ENCODE measurements at places on chromosomes 12 and 14.

- peak; percentile 72 for DNase-seq
Observed at GRCh38 chr12:122123051-122123760, 44.6 kb downstream of the MLXIP start.

DNA sequence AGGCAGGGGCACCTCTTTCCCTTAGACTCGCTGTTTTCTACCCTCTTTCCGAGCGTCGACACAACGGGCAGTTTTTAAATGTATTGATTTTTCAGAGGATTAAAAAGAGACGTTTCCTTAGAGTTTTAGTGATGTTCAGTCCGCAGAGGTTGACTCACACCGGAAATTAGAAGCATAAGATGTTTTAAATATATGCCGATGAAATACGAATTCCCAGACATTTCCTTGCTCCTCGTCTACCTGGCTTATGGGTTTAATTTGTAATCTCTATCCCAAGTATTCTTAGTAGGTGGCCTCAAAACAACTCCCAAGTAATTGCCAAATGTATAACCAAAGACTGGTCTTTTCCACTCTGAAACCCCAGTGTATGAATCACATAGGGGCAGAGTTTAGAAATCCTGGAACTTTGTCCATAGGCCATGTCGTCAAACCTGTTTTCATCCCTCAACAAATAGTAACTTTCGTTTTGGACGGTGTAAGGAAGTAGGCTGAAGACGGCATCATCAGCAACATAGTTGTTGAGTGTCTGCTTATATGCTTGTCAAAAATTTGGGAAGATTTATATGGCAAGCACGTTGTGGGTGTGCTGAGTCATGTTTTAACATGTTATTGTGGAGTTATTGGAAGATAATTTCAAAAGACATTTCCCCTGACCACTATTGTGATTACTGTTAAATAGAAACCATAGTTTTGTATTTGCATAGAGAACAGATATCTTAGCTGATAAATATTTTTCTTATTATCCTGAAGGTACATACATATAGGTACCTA, 824 bp downstream of the TBK1 start:
- no peak for DNase-seq

- no peak for DNase-seq
Observed at GRCh38 chr12:81070846-81071245, 7.0 kb upstream of the ACSS3 start.

- no peak for DNase-seq
Observed at GRCh38 chr14:29829851-29830250, 97.8 kb downstream of the PRKD1 start.

- no peak for DNase-seq
Observed at GRCh38 chr12:46100551-46101484, 110.4 kb upstream of the SCAF11 start.

DNA sequence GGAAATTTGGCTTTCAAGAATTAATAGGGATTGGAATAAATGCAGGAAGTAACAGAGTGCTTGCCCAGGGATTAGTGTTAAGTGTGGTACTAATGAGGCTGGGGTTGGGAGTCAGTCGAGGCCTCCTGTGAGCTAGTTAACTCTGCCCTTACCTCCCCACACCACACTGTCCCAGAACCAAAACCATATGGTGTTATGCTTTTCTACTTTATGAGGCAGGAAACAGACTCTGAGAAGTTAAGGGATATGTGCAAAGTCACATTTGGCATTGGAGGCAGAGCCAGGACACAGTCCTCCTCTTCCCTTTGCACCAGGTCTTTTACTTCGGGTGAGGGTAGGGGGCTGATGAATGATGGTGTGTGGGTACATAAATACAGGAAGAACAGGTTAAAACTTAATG, 41.9 kb downstream of the PELI2 start:
- no peak for DNase-seq

GRCh38 chr12:5868625-5869295, 76.3 kb downstream of the ANO2 start:
- no peak for DNase-seq

DNA sequence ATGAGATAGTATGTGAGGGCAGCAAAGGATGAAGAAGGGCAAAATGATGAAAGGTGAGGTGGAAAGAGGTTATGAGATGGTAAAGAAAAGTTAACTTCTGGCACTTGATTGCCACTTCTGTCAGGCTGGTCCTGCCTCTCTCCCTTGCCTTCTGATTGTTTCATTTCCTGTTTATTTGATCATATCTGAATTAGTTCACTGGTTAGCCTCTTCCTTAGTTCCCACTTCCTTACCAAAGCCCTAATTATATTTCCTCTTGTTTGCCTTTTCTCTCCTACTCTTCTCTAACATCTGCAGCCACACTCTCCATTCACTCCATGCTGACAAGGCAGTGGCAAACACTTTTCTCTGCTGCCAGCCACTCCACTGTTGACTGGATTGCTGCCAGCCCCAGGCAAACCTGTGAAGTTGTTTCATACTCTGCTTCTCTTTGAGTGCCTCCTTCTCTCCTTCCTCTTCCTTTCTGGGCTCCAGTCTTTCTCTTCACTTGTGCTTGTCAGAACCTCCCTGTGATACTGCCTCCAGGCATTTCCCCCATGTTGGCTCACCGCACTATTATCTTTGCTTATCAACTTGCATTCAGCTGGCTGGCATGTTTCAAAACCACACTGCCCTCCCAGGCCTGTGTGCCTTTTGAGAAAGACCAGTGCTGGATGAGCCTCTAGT, 8.1 kb downstream of the PNP start:
- peak; percentile 28 for DNase-seq

GRCh38 chr12:97185567-97185966, 277.0 kb upstream of the RMST start:
- no peak for DNase-seq

GRCh38 chr14:53845813-53846693, 110.6 kb downstream of the BMP4 start:
- DNase-seq: no peak

DNA sequence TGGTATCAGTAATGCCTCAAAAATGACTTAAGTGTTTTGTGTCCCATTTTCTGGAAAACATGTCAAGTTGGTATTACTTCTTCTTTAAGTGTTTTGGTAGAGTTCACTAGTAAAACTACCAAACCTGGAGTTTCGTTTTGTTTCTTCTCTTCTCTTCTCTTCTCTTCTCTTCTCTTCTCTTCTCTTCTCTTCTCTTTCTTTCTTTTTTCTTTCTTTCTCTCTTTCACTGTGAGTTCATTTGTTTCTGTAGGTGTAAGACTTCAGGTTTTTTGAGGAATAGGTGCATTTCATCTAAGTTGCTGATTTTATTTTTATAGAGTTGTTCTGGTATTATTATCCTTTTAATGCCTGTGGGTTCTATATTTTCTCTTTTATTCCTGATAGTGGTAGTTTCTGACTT, 21.9 kb downstream of the CNOT2 start:
- no peak for DNase-seq

DNA sequence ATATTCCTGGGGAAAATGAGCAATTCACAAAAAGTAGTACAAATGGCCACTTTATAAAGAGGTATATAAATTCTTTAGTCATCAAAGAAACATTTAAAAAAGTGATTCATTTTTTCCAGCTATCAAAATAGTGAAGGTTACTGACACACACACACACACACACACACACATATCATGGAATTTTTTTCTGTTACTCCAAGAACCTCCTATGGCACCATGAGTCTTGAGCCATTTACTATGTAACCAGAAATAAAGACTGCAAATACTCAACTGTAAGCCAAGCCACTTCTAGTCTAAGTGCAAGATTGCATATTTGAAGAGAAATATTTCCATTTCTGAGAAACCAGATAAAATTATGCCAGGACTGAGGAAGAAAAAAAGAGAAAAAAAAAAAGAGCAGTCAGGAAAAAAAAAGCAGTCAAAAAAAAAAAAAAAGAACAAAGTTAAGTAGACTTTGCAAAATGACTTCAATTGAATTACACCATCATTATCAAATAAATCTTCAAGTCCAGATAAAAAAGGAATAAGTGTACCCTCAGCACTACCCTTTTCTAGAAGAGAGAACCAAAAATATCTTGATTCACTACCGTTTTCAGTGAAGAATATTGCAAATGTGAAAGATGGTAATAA, 275.7 kb downstream of the DAD1 start:
- DNase-seq: no peak

GRCh38 chr14:69242311-69243224, 17.4 kb upstream of the GALNT16 start:
- no peak for DNase-seq

DNA sequence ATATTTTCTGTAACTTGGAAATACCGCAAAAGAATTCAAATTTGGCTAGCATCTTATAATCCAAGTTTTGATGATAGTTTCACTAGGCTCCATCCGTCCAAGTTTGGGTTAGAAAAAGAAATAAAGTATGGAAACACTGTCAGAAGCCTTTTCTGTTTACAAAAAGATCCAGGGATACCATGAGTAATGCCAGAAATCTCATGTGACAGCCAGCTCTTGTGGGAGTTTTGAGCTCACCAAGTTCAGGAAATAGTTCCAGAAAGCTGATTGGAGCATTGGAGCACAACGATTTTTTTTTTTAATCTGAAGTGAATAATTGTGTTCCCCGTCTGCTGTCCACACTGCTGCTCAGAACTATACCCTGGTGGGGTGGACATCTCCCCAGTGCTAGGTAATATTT, 229.7 kb upstream of the NPAS3 start:
- DNase-seq: no peak

- no peak for DNase-seq
Observed at GRCh38 chr12:81542065-81543010, 216.8 kb downstream of the PPFIA2 start.

DNA sequence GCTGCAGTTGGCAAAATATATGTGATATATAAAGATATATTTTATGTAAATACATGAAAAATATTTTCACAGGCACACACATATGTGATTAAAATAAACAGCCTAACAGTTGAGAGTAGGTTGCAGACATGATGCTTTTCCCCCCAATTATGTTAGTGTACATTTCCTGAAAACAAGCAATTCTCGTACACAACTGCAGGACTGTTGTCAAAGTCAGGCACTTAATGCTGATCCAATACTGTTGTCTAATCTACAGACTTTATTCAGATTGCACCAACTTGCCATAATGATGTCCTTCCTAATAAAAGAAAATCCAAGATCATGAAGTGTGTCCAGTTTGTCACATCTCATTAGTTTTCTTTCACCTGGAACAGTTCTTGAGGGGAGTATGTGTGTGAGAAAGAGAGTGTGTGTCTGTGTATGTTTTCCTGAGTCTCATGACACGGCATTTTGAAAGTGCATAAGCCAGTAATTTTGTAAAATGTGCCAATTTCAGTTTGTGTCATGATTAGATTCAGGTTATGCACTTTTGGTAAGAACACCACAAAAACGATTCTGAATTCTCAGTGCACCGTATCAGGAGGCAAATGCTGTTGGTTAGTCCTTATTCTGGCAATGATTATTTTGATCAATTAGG, 16.5 kb upstream of the SEL1L start:
- no peak for DNase-seq

GRCh38 chr12:30870491-30871265, 55.9 kb upstream of the TSPAN11 start:
- DNase-seq: no peak

DNA sequence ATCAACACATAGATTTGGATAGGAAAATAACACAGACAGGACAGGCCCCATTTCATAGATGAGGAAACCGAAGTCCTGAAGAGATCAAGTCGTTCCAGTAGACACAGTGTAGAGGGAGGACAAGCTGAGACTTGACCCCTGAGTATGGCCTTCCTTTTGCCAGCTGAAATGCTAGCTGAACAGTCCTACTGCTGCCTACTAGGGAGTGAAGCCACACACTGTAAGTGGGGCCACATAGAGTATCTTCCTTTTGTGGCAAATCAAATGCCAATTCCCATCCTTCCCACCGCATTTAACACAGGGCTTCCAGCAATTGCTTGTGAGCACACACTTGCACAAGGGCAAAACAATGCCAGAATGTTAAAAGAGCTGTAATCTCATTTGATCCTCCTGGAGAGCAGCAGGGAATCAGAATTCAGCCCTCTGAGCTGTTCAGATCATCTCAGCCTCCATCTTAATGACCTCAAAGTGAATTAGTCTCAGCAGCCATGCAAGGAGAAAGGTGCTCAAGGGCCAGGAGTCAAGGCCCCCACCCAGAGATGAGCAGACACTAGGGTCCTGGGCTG, 380.5 kb downstream of the EMP1 start:
- DNase-seq: no peak

DNA sequence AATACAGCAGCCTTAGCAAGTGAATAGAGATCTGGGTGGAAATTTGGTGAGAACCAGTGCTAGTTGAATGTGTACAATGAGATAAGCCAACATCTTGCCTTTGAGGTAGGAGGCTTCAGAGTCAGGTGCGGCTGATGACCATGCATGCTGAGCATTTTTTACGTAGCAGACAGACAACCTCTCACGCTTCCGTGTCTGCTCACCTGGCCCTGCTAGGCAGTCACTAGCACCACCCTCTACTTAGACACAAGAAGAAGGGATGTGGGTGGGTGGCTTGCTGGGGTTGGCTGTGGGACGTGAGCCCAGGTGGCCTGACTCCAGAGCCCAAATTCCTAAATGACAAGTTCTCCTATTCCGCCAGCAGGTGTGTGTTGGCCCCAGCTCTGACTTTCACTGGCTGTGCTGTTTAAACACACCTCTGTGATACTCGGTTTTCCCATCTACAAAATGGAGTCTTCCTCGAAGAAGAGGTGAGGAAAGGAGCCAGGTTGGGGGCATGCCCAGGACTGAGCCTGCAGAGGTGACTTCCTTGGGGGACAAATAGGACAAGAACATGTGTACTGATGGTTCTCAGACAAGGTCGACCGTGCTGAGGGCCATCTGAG, 57.8 kb upstream of the BCL11B start:
- DNase-seq: no peak

Data from head of caudate nucleus (tissue), 42 donors.